ENCODE measurements at places on chromosomes 1 and 21. TPM values are rescaled to one million over a fixed set of nuclear protein-coding genes. Genes with fewer than 3 reads are reported as not detected.
A peak's percentile ranks its signal among the peaks of the same experiment; 100 is the strongest.

Gene ASTN1
- 0.32 TPM for total RNA-seq

DNA sequence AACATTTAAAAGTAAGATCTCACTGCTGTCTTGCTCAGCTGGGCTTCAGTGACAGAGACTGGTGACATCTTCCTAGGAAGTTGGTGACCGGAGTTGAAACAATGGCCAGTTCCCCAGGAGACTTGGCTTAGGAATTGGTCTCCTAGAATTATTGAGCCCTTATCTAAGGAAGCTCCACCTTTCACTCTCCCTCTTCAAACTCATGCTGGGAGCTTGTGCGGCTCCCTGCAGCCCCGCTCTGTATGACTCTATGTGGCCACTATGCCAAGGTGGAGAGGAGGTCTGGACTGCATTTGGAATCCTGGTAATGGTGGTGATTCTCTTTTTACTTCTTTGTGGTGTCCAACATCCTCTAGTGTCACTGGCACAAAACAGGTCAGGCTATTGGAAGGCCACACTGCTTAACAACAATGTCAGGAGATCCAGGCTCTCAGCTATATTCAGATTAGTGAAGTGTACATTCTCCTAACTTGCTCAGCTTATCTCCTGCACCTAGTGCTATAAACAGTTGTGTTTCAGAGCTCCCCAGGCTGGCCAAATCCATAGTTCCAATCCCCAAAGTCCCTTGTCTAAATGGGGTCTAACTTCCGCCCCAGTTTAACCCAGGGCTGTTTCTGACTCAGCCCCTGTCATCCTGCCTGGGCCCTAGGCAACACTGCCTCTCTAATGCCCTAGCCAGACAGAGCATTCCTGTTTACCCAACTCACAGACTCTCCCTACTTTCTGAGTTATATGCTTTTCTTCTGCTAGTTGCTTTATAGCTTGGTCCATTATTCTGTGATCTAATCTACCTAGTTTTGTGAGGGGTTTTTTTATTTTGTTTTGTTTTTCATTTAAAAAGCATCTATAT lies 18.3 kb downstream of the ATP2B4 start:
- no peak for DNase-seq

DNA sequence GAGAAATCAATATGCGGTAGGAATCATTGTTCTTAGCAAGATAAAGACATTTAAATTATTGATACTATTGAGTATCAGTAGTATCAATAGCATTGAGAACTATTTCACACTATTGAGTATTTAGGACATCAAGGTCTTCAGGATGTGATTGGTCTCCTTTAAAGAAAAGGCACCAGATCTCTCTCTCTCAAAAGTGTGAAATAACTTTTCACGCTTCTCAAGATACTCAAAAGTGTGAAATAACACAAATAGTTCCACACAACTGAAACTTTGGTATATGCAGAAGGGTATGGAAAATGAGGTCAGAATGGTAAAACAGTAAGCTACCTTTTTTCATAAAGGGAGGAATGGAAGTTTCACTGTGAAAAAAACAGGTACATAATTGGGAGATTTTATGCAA lies 6.7 kb upstream of the PYHIN1 start:
- DNase-seq: no peak

Gene CDC7
- 0.89 TPM for total RNA-seq

Gene RHOC
- 98.2 TPM for total RNA-seq

Gene COL6A2
- 191 TPM for total RNA-seq

- no peak for DNase-seq
Observed at GRCh38 chr1:3683992-3684391, 31.7 kb downstream of the TP73 start.

DNA sequence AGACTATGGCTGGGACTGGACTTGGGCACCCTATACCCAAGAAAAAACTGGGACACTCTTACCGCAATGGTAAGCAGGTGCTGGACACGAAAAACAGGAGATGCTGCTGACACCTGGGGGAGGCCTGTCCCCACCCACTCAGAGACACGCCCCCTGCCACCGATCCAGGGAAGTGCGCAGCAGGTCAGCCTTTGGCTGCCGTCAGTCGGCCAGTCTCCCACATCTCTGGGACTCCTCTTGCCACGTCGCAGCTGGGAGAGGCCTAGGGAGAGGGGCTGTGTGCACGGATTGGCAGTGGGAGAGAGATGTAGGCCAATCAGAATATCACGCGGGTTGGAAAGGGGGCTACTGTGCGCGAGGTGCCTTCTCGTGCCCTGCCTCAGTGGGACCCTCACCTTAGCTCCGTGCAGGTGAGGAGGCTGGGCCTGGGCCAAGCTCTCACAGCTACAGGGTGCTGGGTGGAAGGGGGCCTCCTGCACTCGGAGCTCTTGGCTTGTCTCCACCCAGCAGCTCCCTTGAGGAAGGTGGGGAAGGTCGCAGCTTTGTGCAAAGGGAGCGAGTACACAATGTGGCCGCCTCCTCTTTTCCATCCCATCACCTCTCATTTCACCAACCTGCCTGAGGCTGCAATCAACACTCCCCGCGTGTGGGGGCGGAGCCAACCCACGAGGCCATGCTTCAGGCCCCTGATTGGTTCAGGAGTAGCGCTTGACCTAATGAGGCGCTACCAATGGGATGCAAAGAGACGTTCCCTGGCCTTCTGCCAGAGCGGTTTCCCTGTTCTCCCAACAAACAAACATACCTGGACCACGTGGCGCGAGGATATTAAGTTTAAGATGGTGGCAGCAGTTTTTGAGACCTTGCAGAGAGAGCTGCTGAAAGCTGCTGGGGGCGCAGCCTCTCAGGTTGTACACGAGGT lies 25.7 kb upstream of the LDLRAP1 start:
- no peak for DNase-seq

DNA sequence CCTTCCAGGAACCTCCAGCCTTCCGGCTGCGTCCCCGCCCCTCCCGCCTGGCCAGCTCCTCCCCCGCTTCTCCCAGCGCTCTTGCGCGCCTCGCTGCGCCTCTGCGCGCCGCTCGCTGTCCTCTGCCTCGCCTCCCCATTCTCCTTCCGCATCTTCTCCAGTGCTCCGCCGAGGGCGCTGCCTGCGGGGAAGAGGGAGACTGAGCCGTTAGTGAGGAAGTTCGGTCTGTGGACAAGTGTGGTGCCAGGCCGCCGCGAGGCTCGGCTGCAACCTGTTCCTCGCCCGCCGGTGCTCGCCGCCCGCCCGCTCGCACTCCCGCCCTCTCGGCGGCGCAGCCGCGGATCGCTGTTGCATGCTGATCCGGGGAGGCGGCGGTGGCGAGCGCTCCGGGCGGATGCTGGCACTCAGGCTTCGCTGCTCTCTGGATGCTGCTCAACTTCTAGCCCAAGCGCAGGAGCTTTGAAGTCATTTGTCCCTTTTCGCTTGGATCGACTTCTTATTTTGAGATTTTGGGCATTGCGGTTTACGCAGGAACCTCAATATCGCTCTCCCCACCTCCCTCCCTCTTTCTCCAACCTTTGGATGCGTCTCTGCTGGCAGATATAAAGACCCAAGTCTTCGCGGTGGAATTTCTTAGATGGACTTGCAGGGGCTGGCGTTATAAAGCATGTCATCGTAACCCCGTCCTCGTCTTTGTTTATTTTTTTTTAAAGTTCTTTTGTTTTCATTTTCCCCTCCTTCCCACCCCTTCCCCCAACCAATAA lies 614 bp upstream of the CACNA1E start:
- peak; percentile 63 for DNase-seq

Gene DENND2C
- total RNA-seq: 2.6 TPM

Gene CLCA2
- not detected for total RNA-seq

Gene ITLN2
- not detected for total RNA-seq

DNA sequence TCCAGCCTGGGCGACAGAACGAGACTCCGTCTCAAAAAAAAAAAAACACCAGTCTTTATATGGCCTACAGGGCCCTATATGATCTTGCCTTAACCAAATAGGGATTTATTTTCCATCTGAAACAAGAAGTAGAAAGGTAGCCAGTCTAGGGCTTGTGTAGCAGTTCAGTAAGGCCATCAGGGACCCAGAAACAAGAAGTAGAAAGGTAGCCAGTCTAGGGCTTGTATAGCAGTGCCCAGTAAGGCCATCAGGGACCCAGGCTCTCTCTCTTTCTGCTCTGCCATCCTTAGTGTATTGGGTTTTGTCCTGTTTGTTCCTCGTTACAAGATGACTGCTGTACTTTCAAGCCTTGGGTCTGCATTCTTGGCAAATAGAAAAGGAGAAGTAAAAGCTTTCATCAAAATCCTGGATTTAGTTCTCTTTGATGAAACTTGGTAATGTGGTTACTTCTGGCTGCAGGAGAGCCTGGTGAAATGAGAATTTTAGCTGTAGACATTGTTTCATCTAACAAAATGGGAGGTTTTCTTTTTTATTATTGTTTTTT lies 46.1 kb downstream of the PKN2 start:
- DNase-seq: no peak

Gene RNU1-3
- total RNA-seq: 9,391 TPM

Gene DCST1
- total RNA-seq: not detected

- no peak for DNase-seq
Observed at GRCh38 chr1:53500204-53501064, 41.2 kb downstream of the DMRTB1 start.

DNA sequence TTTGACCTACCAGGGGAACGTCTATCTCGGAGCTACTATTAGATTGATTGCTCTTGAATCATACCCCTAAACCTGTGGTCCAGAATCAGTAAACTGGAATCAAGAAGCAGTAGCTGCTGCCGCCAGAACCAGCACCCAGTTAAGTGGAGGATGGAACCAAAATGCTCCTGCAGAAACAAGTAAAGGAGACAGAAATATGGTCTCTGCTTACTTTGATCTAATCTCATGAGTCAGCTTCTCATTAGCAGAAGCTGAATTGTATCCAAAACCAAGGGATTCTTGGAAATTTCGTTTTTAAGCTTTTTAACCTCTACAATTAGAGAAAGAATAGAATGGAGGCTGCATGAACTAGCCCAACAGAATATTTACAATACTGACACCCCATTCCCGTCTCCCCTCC lies 42.6 kb upstream of the PIGV start:
- DNase-seq: no peak

Gene OR6N1
- not detected for total RNA-seq

Gene PROK1
- total RNA-seq: not detected

- DNase-seq: peak; percentile 76
Observed at GRCh38 chr1:41380979-41381691, 19.9 kb downstream of the FOXO6 start.

Gene CFHR5
- not detected for total RNA-seq

Gene TM2D1
- 30.8 TPM for total RNA-seq

- no peak for DNase-seq
Observed at GRCh38 chr1:19974822-19975416, 4.5 kb downstream of the PLA2G2A start.

- DNase-seq: peak; percentile 40
Observed at GRCh38 chr21:14520535-14520934, 25.6 kb downstream of the SAMSN1 start.

- DNase-seq: peak; percentile 48
Observed at GRCh38 chr1:182196897-182197870, 135.7 kb upstream of the ZNF648 start.

Gene COA7
- total RNA-seq: 18.6 TPM

DNA sequence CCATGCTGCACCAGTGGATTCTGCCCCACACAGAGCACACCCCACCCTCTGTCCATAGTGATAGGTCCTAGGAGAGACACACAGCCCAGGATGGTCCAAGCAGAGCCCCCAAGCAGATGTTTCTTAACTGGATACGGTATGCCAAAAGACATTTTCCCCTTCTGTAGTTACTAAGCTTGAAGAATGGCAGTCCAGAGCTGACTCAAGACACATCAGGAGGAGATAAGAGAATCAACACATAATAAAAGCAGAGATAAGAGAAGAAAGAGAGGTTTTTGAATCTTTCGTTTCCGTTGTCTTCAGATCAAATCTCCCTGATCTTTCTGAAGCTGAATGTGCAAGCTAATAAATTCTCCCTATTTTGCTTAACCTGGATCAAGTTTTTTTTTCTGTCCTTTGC lies 21.8 kb upstream of the CASQ2 start:
- DNase-seq: no peak

DNA sequence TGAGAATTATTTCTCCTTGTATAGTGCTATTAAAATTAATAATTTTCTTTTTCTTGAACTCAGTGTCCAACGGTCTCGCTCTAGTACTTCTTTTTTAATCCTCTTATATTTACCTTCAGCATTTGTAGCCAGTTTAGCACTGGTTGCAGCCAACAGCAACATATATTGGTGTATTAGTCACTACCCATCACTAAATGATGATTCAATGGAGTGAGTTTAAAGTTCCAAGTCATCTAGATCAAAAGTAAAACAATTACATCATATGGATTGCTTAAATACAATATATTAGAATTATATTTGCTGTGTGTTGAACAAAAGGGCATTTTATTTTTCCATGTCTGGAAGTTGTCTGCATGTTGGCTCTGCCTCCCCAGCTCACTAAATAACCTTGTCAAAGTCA lies 591.8 kb downstream of the ADGRL2 start:
- no peak for DNase-seq

- DNase-seq: no peak
Observed at GRCh38 chr1:20660363-20660762, 806 bp downstream of the DDOST start.

Gene CR1L
- total RNA-seq: not detected

DNA sequence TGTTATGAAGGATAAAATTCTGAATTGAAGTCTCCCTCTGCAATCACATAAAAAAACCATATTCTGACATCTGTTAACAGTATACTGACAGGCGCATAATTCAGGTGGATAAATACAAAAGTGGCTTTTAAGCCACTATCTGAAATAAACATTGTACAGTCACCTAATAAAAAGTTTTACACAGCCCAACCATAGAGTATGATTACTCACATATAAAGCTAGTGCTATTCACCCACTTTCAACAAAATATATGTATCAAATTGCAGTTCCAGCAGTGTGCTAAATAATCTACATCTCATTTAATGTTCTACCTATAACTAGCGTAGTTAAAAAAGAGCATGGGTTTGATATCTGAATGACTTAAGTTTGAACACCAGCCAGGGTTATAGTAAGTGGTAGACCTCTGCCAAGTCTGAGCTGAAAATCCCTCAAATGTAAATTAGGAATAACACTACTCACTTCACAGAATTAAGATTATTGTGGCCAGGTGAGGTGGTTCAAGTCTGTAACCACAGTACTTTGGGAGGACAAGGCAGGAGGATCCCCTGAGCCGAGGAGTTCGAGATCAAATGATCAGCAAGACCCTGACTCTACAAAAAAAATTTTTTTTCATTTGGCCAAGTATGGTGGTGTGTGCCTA lies 3.9 kb downstream of the EGLN1 start:
- no peak for DNase-seq

DNA sequence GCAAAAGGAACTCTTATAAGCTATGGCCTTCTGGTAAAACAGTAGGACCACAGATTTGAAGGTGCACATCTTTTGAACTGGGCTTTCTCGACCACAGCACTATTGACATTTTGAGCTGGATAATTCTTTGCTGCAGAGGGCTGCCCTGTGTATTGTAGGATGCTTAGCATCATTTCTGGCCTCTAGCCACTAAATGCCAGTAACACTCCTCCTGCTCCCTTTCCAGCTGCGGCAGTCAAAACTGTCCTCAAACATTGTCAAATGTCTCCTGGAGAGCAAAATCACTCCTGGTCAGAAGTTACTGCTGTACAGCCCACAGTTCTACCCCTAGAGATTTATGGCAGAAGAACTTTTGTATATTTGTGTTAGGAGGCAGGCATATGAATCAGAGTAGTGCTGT lies 836.7 kb downstream of the PLA2G4A start:
- no peak for DNase-seq

- peak; percentile 55 for DNase-seq
Observed at GRCh38 chr1:244049162-244050013, 1.7 kb upstream of the ZBTB18 start.
